Thoracic aorta endothelial cell (primary cell): ENCODE measurements at places on chromosomes 2 and 18. TPM values are rescaled to one million over a fixed set of nuclear protein-coding genes. Genes with fewer than 3 reads are reported as not detected.

FAM110C gene
- total RNA-seq, result not detected in 2 replicates

TMEM247 gene
- not detected in 2 replicates for total RNA-seq

CNGA3 gene
- total RNA-seq, result under 0.01 TPM in 1 of 2 replicates, not detected in the other

FASTKD2 gene
- 62.1 and 64.5 TPM in 2 replicates for total RNA-seq

CFC1 gene
- not detected in 2 replicates for total RNA-seq
